T-helper 17 cell (primary cell): ENCODE measurements at places on chromosomes 5 and 9. TPM values are rescaled to one million over a fixed set of nuclear protein-coding genes. Genes with fewer than 3 reads are reported as not detected.

The BTNL3 gene
- total RNA-seq: not detected

The ARHGEF28 gene
- total RNA-seq: 0.16 TPM

The KIF4B gene
- not detected for total RNA-seq

The NOXA1 gene
- 3.3 TPM for total RNA-seq

The IFNA13 gene
- total RNA-seq: not detected

The FBP2 gene
- not detected for total RNA-seq

The LCN1 gene
- total RNA-seq: not detected

The PCDHA10 gene
- total RNA-seq: not detected

DNA sequence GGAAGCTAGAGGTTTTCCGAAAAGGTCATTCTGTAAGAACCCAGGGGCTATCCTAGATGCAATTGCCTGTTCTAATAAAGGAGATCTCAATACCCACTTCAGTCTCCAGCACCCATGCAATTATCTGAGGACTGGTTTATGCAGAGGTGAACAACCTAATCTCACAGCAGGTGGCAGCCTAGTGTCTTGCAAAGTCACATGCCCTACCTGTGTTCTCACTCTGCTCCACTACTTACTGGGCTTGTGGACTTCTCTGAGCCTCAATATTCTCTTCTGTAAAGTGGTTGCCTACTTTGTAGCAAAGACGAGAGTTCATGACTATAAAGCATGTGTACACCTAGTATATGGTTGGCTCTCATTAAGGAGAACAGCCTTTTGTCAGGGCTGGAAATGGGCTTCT, 21.0 kb upstream of the ALDH1B1 start:
- no peak overlapping the region for H3K4me3 ChIP-seq
- H3K27me3 ChIP-seq: peaks cover 29% of the 10 kb centered on the region
- no peak overlapping the region for H3K27ac ChIP-seq

DNA sequence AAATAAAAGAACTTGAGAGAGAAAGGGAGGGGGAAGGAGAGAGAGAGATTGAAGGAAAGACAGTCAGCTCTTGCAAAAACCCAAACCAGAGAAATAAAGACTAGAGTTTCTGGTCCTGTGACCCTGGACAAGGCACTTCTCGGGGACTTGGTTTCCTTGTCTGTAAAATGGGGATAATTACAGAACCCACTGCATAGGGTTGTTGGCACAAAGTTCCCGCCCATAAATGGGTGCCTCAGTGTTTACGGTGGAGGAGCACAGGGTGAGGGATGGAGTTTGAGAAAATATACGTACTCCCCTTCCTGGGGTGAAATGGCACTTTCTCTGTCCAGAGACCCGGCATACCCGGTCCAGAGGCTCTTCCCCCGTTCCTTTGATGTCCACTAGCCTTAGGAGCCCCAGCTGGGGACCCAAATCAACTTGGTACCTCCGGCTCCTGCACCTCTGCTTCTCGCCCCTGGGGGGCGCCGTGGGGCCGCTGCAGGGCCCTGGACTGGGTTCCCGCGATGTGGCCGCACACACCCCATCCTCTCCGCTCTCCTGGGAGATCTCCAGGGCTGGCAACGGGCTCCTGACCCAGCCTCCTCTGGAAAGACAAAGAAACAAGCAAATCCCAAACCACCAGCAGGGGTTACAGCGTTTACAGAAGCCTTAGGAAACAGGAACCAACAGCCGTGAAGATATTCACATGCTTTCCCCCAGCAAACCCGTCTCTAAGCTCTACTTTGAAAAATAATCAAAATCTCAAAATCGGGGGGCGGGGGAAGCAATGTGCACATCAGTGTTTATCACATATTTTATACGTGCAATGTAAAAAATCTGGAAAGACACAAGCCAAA, 26.3 kb downstream of the PTGES start:
- H3K27me3 ChIP-seq: peaks cover 4% of the 10 kb centered on the region
- H3K27ac ChIP-seq: no peak overlapping the region
- peak; percentile 41 for DNase-seq
- peaks cover 3% of the 10 kb centered on the region for H3K36me3 ChIP-seq
- peak overlapping the region; percentile 21 for H3K4me3 ChIP-seq

- no peak overlapping the region for H3K4me3 ChIP-seq
- H3K27ac ChIP-seq: no peak overlapping the region
- H3K27me3 ChIP-seq: peaks cover 11% of the 10 kb centered on the region
Observed at GRCh38 chr9:6538666-6539071, 106.9 kb downstream of the GLDC start.

DNA sequence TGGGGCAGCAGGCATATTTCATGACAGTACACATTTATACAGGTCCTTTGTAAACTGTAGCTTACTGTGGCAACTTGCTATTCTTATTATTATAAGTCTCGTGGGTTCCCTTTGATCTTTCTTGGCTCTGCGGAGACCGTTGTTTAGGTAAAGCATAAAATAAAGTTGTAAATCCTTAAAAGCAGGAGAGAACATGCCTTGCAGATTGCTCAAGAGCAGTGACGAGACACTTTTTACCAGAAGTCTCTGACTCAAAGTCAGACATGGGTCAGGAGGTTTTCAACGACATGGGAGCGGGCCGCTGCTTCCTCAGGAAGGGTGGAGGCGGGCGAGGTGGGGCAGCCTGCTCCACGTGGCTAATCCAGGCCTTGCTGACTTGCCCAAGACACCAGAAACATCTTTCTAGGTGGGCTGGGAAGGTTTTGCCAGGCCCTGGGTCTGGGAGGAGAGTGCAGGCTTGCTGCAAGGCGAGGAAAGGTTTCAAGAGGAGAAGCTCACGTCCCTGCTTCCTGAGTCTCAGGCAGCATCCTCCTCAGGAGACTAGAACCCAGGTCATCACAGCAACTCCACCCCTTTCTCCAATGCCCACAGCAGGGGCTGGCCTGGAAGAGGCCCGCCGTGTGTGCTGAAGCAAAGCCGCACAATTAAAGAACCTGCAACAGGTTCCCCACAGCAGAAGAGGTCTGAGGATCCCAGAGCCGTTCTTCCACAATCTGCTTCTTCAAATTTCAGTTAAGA, 6.5 kb downstream of the TBC1D2 start:
- no peaks in the 10 kb centered on the region for H3K27me3 ChIP-seq
- DNase-seq: no peak

GRCh38 chr9:137083394-137084004, 3.3 kb upstream of the MAN1B1 start:
- H3K27ac ChIP-seq: no peak overlapping the region
- no peaks in the 10 kb centered on the region for H3K36me3 ChIP-seq
- H3K4me3 ChIP-seq: no peak overlapping the region
- DNase-seq: no peak
- H3K4me1 ChIP-seq: peaks cover 16% of the 10 kb centered on the region

DNA sequence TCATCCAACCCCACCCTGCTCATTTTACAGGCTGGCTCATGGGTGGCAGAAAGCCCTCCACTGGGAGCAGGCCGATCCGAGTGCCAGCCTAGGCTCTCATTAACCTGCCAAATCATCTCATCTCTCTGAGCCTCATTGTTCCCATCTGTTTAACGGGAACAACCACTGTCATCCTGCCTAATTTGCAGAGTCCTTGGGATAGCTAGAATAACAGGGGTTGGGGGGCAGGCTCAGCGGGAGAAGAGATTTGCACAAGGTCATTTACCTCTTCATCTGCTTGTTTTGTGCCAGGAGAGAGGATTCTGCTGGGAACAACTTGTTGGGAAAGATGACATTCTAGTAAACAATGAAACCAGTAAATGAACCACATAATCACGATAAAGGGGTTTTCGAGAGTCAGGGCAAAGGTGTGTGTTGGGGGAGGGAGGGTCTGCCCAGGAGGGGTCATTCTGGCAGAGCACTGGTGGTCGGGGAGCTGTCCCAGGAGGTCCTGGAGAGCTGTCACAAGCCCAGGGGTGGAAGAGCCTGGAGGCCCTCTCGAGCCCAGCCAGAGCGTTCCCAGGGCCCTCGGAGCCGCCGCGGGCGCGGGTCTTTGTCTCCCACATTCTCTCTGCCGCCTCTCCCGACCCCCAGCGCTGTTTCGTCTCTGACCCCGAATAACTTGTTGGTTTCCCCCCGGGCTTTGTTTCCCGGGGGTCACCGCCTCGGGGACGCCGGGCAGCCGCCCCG, 22.8 kb upstream of the NDST1 start:
- H3K36me3 ChIP-seq: peaks cover 6% of the 10 kb centered on the region
- H3K4me3 ChIP-seq: peak overlapping the region; percentile 86
- H3K4me1 ChIP-seq: peaks cover 17% of the 10 kb centered on the region
- H3K27ac ChIP-seq: peak overlapping the region; percentile 8

DNA sequence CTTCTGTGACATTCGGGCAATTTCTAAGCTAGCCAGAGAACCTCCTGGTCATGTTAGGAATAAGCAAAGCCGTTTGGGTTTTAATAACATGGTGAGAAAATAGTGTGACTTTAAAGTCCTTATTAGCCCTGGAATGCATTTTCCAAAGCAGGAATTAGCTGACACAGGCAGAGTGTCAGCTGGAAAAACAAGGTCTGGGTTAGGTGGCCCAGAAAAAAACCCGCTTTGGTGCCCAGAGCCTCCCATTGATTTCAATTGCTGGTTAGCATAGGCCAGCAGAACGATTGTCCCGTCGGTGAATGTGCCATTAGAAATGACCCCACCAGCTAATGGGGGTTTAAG, 62.1 kb upstream of the CPEB4 start:
- H3K4me1 ChIP-seq: peaks cover 5% of the 10 kb centered on the region
- no peak for DNase-seq
- H3K36me3 ChIP-seq: no peaks in the 10 kb centered on the region
- H3K4me3 ChIP-seq: no peak overlapping the region
- no peak overlapping the region for H3K27ac ChIP-seq

- peaks cover 29% of the 10 kb centered on the region for H3K27me3 ChIP-seq
- DNase-seq: no peak
- no peak overlapping the region for H3K4me3 ChIP-seq
- no peak overlapping the region for H3K27ac ChIP-seq
- H3K36me3 ChIP-seq: no peaks in the 10 kb centered on the region
- peaks cover 2% of the 10 kb centered on the region for H3K4me1 ChIP-seq
Observed at GRCh38 chr5:133494232-133494922, 118.0 kb downstream of the FSTL4 start.

GRCh38 chr9:114387680-114388356, at the start of gene AKNA:
TSS of gene AKNA (minus strand) at chr9:114387982. CDS start at chr9:114381333, 6,649 bp downstream.
- H3K4me1 ChIP-seq: peaks cover 79% of the 10 kb centered on the region
- peak within 1 kb of the TSS; percentile 100 for H3K4me3 ChIP-seq
- H3K36me3 ChIP-seq: peaks cover 21% of the 10 kb centered on the region
- no peaks in the 10 kb centered on the region for H3K27me3 ChIP-seq

DNA sequence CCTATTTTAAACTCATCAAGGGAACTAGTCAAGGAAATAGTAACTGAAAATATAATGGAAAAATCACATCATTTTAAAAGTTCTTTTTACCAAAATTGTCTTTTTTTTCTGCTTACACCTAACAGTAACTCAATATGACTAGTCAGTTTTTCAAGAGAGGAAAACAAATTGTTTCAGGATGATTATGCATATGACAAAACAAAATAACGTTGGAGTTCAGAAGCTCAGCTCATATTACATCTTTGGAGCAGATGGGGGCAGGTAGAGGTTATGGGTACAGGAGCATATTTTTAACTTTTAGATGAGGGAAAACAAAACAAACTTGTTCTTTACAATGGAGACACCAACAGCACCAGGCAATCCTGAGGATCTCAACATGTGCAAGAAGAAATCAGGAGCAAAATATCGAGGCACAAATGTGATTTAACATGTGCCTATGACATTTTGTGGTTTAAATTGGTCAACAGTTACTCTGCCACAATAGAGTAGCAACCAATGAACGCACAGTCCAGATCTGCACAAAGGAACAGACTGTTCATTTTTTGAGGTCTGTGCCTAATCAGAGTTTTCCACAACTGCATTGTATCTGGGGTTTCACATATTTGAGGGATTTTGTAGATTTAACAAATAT, 659.0 kb downstream of the ANXA1 start:
- H3K4me3 ChIP-seq: no peak overlapping the region
- H3K4me1 ChIP-seq: no peaks in the 10 kb centered on the region
- no peak overlapping the region for H3K27ac ChIP-seq
- no peak for DNase-seq

DNA sequence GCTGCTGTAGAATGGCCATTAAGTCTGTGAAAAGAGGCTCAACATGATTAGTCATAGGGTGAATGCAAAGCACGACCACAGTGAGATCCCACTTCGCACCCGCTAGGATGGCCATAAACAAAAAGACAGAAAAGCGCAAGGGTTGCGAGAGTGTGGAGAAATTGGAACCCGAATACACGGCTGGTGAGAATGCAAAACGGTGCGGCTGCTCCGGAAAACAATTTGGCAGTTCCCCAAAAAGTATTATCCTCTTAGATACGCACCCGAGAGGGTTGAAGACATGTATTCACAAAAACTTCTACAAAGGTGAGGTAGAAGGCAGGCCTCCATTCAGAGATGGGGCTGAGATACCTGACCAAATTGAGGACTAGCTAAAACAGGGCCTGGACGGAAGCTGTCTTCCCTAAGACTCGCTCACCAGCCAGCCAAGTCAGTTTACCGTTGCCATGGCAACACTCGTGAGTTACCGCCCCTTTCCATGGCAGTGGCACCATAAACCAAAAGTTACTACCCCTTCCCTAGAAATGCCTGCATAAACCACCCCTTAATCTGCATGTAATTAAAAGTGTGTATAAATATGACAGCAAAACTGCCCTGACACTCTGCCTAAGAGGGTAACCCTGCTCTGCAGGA, 726 bp upstream of the PSMB7 start:
- no peak for DNase-seq
- H3K4me1 ChIP-seq: peaks cover 21% of the 10 kb centered on the region
- H3K36me3 ChIP-seq: peaks cover 5% of the 10 kb centered on the region
- H3K4me3 ChIP-seq: peak overlapping the region; percentile 93
- H3K27ac ChIP-seq: peak overlapping the region; percentile 92

DNA sequence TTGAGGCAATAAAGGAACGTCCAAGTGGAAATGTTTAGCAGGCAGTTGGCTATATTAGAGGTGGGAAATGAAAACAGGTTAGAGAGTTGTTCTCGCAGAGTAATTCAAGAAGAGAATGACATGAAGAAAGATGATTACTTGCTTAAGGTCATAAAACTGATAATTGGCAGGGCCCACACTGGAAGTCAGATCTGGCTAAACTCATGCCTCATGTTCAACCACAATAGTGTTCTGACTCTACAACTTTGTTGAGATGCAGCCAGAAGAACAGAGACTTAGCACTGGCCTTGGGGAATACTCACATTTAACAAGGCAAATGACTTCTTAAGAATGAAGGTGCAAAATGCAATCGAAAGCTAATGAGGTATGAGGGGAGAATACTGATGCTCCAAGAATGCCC, 27.2 kb upstream of the TNFSF8 start:
- H3K27me3 ChIP-seq: peaks cover 6% of the 10 kb centered on the region
- no peaks in the 10 kb centered on the region for H3K36me3 ChIP-seq
- peak overlapping the region; percentile 37 for H3K4me3 ChIP-seq
- no peak for DNase-seq
- H3K27ac ChIP-seq: peak overlapping the region; percentile 57

- H3K4me3 ChIP-seq: no peak overlapping the region
- no peaks in the 10 kb centered on the region for H3K4me1 ChIP-seq
- no peak for DNase-seq
- H3K27me3 ChIP-seq: no peaks in the 10 kb centered on the region
- H3K36me3 ChIP-seq: no peaks in the 10 kb centered on the region
Observed at GRCh38 chr9:12846035-12846434, 71.2 kb downstream of the LURAP1L start.
